ENCODE measurements at places on chromosomes 4 and X.

DNA sequence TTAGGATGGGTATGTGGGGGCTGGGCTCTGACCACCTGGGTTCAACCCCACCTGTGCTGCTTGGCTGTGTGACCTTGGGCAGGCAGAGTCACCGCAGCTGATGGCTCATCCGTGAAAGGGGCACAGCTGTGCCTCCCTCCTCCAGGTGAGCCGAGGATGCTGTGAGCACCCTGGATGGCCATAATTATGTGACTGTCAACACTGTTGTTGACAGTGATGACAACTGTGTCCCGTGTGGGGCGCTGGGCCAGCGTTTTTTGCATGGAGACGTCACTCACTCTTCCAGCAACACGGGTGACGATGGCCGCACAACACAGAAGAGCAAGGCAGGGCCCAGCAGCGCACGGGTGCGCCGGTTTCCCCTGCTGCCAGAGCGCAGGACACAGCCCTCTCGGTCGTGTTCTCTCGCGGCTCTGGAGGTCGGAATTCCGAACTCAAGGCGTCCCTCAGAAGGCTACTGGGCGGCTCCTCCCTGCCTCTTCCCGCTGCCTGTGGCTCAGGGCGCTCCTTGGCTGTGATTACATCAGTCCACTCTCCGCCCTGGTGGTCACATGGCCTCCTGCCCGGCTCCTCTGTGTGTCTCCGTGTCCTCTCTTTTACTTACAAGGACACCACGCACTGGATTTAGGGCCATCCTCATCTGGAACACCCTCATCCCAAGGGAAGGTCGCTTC is 1.3 kb downstream of the SH3TC1 start:
- DNase-seq: peak; percentile 55

GRCh38 chr4:98385831-98386230 is 124.6 kb downstream of the RAP1GDS1 start:
- no peak for DNase-seq

- no peak for DNase-seq
These were observed 550.0 kb downstream of the STPG2 start for GRCh38 chr4:97593248-97593647.

GRCh38 chr4:142516686-142517526 is 329.2 kb downstream of the INPP4B start:
- no peak for DNase-seq

- DNase-seq: no peak
These were observed 486.5 kb downstream of the GRXCR1 start for GRCh38 chr4:43379016-43379415.

GRCh38 chr4:94284889-94285288 is 57.7 kb downstream of the HPGDS start:
- DNase-seq: no peak

DNA sequence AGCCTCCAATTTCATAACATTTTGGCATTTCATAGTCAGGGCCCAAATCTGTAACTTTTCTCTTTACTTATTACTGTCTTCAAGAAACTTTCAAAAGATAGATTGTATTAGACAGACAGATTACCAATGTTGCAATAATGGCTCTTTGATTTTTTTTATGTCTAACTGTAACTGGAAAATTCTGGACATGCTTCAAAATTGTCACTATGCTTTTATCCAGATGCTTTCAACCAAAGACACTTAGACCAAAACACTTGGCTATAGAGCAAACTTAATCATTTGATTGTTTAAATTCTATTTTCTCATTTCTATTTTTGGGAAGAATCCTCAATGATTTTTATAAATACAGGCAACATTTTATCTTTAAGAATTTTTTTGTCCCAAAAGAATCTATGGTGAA is 10.4 kb downstream of the ZXDA start:
- no peak for DNase-seq

DNA sequence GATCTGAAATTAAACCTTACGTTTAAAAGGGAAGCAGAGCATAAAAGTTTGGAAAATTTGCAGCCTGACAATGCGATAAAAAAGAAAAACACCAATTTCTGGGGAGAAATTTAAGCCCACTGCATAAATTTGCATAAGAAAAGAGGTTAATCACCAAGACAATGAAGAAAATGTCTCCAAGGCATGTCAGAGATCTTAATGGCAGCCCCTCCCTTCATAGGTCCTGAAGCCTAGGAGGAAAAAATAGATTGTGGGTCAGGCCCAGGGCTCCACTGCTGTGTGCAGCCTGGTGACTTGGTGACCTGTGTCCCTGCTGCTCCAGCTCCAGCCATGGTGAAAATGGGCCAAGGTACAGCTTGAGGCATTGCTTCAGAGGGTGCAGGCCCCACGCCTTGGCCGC is 264.0 kb upstream of the CT83 start:
- no peak for DNase-seq

GRCh38 chr4:15913631-15913970 is 24.9 kb downstream of the FGFBP1 start:
- DNase-seq: no peak

- DNase-seq: no peak
These were observed 5.5 kb upstream of the WFS1 start for GRCh38 chr4:6264225-6264540.

DNA sequence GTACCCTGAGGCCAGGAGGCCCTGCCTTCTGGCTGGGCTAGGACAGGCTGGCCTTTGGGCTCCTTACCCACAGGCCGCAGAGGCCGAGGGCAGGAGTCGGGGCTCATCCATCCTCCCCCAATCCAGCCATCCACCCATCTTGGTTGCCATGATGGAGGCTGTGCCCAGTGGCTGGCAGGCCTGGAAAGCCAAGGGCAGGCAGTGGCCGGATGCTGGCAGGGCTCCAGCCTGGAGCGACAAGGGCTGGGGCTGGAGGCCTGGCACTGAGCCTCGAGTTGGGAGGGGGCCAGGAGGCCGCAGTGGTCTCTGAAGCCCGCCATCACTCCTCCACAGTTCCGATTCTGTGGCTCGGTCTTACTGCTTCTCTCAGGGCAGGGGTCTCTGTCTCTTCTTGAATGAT is 8.6 kb upstream of the BGN start:
- DNase-seq: no peak

DNA sequence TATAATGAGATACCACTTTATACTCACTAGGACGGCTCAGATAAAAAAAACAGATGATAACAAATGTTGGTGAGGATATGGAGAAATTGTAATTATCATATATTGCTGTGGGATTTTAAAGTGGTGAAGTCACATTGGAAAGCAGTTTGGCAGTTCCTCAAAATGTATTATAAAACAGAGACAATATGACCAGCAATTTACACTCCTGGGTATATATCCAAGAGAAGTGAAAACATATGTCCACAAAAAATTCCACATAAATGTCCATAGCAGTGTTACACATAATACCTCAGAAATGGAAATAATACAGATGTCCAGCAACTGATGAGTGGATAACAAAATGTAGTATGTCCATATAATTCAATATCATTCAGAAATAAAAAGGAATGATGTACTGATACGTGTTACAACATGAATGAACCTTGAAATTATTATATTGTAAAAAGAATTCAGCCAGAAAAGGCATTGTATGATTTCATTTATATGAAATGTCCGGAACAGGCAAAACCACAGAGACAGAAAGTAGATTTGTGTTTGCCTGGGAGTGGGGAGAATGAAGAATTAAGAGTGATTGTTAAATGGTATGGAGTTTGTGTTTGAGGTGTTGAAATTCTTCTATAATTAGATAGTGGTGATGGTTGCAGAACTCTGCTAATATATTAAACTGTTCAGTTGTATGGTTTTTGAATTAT is 220.9 kb downstream of the SLC7A11 start:
- no peak for DNase-seq

GRCh38 chr4:68655764-68656444 is 14.5 kb downstream of the UGT2B15 start:
- no peak for DNase-seq

DNA sequence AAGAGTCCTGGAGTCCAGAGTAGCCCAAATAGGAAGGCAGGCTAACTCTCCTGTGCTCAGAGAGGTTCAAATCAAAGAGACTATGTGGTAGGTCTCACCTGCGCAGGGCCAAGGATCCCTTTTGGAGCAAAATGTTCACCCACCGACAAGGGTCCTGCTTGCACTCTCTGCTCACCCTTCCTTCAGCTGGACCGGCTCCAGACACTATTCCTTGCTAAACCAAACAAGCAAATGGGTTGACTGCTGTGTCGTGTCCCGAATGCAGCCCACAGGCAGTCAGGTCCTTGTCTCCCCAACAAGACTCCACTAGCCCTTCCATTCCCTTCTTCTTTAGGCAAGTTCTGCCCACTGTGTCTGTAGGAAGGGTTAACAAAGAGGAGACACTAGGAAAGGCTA is 760 bp downstream of the TRMT2B start:
- DNase-seq: no peak

- DNase-seq: no peak
These were observed 91.2 kb upstream of the ANXA3 start for GRCh38 chr4:78460368-78460767.

GRCh38 chr4:86141161-86141560 is 218.7 kb downstream of the MAPK10 start:
- DNase-seq: no peak

- no peak for DNase-seq
These were observed 37.9 kb upstream of the NKAP start for GRCh38 chrX:119981286-119982070.

DNA sequence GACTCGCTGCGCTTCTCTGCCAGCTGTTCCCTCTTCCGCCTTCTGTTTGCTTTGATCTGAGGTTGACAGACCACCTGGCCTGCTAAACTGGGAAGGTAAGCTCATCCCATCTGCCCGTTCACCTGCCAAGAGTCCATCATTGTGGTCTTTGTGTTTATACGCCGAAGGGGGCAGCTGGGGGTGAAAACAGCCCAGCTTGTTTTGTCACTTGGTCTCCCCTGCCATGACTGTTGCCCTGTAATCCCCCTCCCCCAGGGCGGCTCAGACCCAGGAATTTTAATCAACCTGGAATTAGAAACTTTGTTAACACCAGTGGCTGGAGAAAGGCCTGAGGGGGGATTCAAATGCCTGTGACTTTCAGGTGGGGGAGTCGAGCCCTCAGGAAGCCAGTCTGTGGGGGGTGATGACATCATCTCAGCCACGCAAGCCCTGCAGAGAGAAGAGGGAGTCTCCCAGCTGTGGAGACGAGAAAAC is 333.3 kb downstream of the BCOR start:
- DNase-seq: peak; percentile 27

DNA sequence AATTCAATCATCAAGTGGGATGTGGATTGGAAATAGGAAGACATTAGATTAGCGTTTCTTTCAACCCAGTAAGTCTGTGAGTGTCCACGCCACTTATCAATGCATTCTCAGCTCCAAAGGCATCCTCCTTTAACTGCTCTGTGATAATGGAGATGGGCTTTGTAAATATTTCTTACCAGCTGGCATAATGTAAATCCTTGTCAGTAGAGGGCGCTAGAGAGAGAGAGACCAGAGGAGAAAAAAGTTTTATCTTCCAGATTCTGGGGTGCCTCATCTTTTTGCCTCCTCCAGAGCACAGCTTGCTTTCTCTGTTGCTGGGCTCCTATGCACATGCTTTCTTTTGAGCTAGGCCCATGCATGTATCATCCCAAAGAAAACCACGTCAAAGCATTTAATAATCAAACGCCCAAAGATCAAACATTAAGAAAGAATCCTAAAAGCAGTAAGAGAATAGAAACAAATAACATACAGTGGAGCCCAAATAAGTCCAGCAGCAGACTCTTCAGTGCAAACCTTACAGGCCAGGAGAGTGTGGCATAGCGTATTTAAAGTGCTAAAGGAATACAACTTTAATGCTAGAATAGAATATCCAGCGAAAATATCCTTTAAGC is 9.6 kb upstream of the MTMR1 start:
- DNase-seq: no peak

DNA sequence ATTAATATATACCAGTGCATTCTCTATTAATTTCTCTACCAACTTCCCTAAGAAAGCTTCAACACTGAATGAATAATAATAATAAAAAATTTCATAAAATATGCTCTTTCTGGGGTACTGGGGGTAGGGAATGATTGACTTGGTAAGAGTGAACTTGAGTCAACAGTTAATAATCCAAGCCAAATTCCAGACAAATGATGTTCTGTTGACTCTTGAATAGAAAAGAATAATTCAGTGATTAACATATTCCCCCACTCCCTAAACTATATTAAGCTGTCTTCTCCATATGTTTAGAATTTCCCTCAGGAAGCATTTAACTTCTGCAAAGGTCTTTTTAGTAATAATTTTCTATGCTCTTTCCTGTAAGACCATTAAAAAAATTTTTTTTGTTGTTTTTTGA is 12.3 kb downstream of the PGRMC2 start:
- no peak for DNase-seq

DNA sequence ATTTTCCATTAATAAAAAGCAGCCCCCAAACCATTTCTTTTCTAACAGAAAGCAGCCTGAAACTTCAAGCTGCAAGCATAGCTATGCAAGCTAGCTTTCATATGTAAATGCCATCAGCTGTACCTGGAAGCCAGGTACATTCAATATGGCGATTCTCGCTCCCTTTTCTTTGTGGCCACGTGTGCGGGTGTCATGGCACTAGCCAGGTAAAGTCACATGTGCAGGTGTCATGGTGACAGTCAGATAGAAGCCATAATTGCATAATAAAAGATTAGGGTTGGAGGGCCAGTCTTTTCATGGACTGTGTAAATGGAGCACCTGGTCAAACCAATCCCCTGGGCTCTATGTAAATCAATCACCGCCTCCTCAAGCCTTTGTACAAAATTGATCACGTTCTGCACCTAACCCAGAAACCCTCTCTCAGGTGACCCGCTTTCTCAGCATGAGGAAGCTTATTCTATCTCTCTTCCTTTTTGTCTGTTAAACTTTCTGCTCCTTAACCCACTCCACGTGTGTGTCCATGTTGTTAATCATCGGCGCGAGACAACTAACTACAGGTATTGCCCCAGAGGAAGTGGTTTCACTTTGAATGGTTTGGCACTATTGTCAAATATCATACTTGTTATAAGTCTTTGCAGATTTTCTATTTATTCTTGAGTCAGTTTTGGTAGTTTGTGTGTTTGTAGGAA is 18.0 kb upstream of the RHOXF2 start:
- DNase-seq: no peak

DNA sequence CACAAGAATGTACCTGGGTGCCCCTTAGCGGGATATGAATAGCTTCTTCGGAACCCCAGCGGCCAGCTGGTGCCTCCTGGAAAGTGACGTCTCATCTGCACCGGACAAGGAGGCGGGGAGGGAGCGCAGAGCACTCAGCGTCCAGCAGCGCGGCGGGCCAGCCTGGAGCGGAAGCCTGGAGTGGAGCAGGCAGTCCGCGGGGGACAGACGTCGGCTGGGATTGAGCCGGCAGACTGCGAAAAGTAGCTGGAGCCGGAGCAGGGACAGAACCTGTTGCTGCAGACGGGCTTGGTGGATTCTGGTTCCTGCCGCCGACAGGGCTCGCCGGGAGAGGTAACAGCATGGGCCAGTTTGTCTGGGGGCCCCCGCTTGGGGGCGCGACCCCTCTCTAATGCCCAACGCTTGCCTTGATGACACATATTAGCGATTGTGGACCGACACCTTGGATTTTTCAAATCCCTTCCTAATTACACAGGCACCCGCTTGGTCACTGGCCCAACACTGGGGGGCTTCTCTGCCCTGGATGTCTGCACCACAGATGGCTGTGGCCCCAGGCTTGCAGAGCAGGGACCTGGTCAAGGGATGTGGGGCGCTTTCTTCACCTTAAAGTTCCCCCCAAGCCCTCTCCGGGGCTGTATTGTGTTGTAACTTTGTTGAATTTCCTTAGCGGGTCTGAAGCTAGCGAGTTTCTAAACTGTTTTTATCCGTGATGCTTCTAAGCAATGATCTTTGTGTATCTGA is at the start of gene NPFFR2:
Gene NPFFR2, plus strand, starts transcription at position 133 of the 741 bp plus-strand sequence. CDS start 96,592 bp downstream, outside the sequence.
- no peak for DNase-seq

- DNase-seq: no peak
These were observed 1771.7 kb upstream of the PCDH7 start for GRCh38 chr4:28948501-28948900.

- peak; percentile 91 for DNase-seq
These were observed at the start of gene SNX25 for GRCh38 chr4:185209031-185209851. SNX25 (plus strand) TSS chr4:185209598; CDS start chr4:185209827, 229 bp downstream.
